ENCODE measurements at places on chromosomes 2 and 18. TPM values are rescaled to one million over a fixed set of nuclear protein-coding genes. Genes with fewer than 3 reads are reported as not detected.

YWHAQ gene
- 533 TPM for total RNA-seq

ALPP gene
- not detected for total RNA-seq

RNU2-63P gene
- total RNA-seq = 78.3 TPM

FAP gene
- total RNA-seq = not detected

CCDC74B gene
- 0.85 TPM for total RNA-seq

EML6 gene
- 1.8 TPM for total RNA-seq

GRCh38 chr2:161480123-161480522 is 64.0 kb downstream of the TBR1 start:
- DNase-seq = no peak

GRCh38 chr18:37322492-37323035 is 243.0 kb downstream of the CELF4 start:
- DNase-seq = no peak

- no peak for DNase-seq
Measured at GRCh38 chr2:70418514-70418913, 116.6 kb upstream of the FAM136A start.

DNA sequence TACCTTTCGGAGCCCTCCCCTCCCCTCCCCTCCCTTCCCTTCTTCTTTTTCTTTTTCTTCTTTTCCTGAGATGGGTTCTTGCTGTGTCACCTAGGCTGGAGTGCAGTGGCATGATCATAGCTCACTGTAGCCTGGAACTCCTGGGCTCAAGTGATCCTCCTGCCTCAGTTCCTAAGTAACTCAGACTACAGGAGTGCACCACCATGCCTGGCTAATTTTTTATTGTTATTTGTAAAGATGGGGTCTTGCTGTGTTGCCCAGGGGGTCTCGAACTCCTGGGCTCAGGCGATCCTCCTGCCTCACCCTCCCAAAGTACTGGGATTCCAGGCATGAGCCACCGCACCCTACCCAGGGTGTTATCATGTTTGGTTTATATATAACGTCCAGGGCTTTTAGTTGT is 66.7 kb downstream of the ASB1 start:
- no peak for DNase-seq

GRCh38 chr2:191901031-191901430 is 54.1 kb upstream of the CAVIN2 start:
- no peak for DNase-seq

GRCh38 chr2:9811679-9812511 is 31.4 kb upstream of the TAF1B start:
- no peak for DNase-seq

DNA sequence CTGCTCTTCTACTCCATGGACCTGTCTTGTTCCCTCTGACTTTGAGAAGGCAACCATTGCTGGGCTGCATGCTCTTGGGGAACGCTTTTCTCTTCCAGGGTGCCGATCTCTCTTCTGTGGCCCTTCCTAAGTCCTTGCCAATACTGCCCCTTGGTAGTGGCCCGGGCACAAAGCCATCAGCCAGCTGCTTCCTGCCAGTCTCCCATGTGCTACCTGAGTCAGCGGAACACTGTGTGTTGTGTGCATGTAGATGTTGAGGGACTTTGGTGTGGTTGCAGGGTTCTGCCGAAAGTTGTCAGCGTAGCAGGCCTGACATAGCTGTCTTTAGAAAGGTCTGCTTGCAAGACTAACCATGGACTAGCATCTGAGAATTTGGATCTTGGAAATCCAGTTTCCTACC is 35.4 kb downstream of the MGAT5 start:
- no peak for DNase-seq

GRCh38 chr2:73859721-73860586 is 31.2 kb downstream of the STAMBP start:
- DNase-seq = peak; percentile 93

DNA sequence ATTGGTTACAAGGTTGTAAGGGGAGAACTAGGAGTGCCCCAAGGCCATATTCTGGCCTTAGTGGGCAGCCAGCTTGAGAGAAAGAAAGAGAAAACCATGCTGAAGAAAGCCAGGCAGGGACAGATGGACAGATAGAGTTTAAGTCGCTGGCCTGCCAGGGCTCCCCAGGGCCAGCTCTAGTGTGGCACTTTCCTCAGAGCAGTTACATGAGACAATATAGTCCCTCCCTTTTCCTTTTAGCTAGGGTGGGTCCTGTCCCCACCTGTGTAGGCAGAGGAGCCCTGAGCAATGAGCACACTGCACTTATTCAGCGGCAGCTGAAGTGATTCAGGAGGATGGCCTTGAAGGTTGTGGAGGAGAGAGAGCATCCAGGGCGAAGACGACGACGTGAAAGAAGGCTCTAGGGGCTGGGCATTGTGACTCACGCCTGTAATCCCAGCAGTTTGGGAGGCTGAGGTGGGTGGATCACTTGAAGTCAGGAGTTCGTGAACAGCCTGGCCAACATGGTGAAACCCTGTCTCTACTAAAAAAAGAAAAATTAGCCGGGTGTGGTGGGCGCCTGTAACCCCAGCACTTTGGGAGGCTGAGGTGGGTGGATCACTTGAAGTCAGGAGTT is 152.0 kb upstream of the SLC1A4 start:
- peak; percentile 69 for DNase-seq

- DNase-seq = no peak
Measured at GRCh38 chr2:52107124-52107523, 1075.2 kb upstream of the NRXN1 start.

DNA sequence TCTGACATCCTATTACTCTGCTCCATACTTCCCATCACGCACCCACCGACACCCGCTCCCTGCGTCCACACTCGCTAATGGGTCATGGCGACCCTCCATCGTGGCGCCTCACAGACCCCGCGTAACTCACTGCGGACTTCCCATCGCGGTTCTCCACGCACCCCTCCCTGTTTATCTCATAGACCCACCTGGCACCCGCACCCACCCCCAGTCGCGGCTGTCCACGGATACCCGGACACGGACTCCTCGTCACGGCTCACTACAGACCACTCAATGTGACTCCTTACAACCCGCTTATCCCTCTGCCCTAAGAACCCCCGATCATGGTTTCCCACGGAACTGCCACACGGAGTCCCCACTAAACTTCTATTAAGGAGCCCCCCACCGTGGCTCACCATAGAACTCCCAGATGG is 458 bp downstream of the CXXC1 start:
- DNase-seq = no peak

DNA sequence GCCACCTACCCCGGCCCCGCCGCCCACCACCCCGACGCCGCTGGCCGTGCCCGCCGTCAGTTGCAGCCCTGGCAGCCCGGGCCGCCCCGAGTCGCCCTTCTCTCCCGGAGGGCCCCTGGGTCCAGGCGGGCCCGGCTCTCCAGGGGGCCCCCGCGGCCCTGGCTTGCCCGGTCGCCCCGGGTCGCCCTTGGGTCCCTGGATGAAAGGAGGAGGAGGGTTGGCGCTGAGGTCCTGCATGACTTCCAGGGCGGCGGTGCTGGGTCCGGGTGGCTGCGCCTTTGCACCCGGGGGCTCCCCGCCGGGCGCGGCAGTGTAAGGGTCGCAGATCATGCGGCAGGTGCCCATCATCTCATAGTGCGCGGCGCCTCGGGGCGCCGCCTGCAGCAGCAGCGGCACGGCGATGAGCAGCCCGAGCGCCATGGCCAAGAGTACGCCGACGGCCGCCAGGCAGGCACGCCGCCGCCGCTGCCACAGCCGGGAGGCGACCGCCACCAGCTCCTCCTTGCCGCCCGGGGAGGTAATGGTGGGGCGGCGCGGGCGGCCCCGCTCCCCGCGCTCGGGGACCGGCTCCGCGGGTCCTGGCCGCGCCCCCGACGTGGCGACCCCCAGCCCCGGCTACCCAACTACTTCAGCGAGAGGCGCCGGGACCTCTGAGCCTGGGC is 570 bp downstream of the C1QL2 start:
- no peak for DNase-seq

- no peak for DNase-seq
Measured at GRCh38 chr18:58727776-58728500, 56.7 kb downstream of the MALT1 start.

DNA sequence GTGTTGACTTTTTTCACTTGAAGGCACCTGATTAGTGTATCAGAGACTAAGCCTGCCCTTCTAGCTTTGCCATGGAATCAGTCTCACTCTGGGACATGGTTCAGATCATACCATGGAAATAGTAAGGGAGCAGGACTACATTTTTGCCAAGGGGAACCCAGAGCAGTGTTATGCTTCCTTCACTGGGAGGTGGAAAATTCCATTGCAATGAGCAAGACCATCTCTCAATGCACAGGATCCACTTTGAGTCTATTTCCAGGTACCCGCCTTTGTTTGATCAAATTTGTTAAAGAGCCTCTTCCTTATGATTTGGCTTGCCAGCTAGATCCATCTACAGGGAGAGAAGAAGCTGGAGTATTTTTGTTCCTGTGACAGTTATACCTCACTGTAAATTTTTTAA is 395.8 kb downstream of the MTX2 start:
- DNase-seq = no peak

DNA sequence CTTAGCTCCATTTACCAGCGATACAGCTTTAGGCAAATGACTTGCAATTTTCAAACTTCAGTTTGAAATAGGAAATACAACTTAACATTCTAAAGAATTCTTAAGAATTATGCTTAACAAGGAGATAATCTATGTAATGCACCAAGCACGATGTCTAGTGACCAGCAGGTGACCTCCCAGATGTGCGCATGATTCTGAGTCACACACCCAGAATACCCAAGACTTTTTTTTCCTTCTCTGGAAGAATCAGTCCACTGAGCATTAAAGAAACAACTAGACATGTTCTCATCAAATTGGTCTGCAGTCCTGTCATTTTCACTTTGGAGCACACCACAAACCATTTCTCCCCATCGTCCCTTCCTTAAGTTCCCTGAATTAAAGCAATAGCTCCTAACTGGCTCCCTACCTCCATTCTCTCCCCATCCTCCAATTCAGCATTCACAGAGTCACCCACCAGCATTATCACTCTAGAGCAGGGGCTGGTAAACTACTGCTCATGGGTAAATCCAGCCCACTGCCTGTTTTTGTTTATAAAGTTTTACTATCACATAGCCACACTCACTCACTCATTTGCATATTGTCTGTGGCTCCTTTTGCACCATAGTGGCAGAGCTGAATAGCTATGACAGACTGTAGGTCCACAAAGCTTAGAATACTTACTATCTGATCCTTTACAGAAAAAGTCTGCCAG is 13.2 kb downstream of the EVA1A start:
- DNase-seq = peak; percentile 73

DNA sequence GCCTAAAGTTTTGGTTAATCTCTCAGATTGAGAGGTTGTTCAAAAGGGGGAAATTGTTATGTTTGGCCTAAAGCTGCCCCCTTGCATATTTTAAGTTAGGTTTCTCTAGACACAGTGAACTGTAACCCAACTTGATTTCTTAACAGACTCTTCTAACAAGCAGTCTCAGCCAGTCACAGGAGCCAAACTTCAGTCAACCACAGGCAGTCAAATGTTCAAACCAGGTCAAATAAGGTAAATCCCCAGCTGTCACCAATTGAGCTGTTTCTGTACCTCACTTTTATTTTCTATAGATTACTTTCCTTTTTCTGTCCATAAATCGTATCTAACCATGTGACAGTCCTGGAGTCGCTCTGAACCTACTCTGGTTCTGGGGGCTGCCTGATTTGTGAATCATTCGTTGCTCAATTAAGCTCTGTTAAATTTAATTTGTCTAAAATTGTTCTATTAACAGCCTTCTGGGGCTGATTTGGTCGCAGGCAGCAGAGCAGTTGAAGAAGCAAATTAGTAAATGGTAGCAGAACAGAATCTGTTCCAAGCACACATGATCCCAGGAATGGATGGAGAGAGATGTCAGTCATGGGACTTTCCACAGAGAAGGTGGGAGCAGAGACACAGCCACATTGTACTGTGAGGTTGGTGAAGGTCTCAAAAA is 16.4 kb upstream of the NFU1 start:
- no peak for DNase-seq

DNA sequence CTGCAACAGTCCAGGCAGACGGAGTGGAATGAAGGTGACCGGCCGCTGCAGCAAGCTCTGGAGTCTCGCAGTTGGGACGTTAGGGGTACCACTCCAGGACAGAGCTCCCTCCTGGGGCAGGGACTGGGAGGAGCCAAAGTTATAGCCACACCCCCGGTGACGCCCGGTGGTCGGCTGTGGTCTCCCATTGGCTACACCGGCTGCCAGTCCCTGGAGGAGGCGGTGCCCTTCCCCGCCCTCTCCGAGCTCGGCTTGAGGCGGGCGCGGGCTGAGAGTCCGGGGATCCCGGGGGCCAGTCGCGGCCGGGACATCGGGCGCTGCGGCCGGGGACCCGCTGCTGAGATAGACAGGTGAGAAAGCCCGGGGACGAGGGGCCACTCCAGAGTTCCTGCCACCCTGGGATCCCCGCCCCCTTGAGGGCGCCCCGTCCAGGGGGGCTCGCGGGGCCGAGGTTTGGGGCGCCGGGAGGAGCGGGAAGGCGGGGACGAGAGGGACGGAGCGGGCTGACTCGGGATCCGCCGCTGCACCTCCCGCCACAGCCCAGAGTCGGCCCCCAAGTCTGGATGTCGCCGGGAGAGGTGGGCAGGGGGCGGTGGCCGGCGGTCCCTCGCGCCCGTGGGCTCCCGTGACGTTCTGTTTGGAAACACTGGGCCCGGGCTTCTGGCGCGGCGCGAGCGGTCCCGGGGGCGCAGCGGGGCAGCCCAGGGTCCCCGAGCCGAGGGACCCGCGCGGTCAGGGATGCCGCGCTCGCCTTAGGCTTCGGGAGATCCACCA is at the start of gene PLEKHH2:
TSS of gene PLEKHH2 (plus strand) at position 231 of the 774 bp plus-strand sequence. CDS start 7,414 bp downstream, outside the sequence.
- DNase-seq = peak; percentile 73

Data from HT1080 (cell line).